NCI-H748 treated with DMSO at 0.1 percent for 48 hours (cell line): ENCODE measurements at places on chromosomes 13 and 19.

DNA sequence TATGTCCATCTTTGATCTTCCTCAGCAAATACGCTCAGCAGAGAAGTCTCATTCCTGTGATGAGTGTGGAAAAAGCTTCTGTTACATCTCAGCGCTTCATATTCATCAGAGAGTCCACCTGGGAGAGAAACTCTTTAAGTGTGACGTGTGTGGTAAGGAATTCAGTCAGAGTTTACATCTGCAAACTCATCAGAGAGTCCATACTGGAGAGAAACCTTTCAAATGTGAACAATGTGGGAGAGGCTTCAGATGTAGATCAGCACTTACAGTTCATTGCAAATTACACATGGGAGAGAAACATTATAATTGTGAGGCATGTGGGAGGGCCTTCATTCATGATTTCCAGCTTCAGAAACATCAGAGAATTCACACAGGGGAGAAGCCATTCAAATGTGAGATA lies 5.7 kb upstream of the ZNF284 start:
- DNase-seq: no peak

- no peak for DNase-seq
Observed at GRCh38 chr13:98729658-98730057, 22.8 kb downstream of the SLC15A1 start.

DNA sequence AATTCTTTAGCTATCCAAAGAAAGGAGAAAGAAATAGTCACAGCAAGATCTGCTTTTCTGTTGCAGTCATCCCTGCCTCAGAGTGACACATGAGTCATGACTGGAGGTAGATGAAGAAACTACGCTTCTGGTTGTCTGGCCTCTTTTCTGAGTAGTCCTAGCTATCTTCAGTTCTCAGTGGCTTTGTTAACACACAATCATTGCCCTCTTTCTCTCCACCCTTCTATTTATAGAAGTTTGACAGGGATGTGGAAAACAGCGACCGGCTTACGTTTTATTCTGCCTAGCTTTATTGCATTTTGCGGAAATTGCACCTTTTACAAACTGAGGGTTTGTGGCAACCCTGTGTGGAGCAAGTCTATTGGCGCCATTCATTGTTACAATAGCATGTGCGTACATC lies 26.7 kb downstream of the SPATA13 start:
- no peak for DNase-seq

- DNase-seq: peak; percentile 39
Observed at GRCh38 chr19:10289167-10289835, 451 bp upstream of the ICAM5 start.

- DNase-seq: no peak
Observed at GRCh38 chr19:38599722-38600121, 18.0 kb downstream of the MAP4K1 start.

DNA sequence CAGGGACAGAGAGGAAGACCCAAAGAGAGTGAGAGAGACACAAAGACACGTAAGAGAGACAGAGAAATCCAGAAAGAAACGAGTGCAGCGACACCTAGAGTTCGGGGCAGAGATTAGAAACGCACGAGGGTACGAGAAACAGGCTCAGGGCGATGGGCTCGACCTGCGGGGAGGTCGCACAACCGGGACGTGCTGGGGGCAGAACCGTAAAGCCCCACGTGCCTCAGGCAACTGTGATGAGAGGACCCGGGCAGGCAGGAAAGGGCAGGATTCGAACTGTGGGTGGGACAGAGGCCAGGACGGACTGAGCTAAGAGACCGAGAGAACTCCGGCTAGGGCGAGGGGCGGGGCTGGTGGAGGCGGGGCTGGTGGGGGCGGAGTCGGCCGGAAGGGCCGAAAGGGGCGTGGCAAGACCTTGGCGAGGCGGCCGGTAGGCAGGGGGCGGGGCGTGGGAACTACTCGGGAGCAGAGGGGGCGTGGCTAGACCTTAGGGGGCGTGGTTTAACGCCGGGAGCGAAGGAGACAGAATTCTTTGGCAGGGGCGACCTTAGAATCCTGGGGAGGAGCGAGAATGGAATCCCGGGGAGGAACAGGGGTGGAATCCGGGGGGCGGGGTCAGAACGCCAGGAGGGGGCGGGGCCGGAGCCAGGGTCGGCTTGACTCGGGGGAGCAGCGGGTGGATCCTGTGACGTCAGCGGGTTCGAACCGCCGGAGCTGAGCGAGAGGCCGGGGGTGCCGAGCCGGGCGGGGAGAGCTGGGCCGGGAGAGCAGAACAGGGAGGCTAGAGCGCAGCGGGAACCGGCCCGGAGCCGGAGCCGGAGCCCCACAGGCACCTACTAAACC lies at the start of gene NECTIN2:
Gene NECTIN2, plus strand, starts transcription at position 686 of the 843 bp plus-strand sequence. CDS start 229 bp downstream, outside the sequence.
- DNase-seq: peak; percentile 87

- no peak for DNase-seq
Observed at GRCh38 chr13:49220856-49221589, 885 bp downstream of the MLNR start.

DNA sequence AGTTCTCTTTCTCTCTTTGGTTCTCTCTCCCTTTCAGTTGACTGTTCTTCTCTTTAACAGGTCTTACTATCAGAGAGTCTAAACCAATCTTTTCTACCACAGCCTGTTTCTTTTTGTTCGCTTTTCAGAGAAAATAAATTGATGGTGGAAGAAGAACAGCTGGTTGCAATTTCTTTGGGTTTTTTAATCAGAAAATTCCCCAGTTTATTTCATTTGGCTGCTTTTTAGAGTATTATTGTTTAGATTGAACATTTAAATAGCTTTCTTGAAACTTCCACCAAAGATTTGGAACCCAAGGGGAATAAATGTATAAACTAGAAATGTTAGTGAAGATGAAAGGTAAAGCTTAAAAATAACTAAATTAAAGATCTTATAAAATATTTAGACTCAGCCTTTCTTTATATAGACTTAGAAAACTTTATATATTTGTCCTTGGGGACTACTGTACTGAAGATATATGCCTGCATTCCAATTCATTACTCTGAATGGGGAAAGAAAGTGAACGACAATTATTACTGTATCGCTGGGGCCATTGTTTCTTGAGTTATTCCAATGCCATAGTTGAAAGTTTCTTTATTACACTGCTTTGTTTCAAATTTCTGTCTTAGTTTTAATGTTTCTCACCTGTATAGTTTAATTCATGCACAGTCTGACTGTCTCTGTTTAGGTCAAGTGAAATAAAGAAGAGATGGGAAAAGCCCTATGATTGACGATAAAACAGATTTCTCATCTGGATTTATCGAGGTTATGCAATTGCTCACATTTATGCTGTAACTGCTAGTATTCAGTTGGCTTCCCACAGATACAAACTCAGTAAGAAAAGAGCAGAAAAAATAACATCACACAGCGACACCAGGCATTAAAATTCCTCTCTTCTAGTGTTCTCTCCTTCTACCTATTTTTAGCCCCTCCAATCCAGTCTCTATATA lies 169.4 kb upstream of the CSNK1A1L start:
- DNase-seq: no peak

DNA sequence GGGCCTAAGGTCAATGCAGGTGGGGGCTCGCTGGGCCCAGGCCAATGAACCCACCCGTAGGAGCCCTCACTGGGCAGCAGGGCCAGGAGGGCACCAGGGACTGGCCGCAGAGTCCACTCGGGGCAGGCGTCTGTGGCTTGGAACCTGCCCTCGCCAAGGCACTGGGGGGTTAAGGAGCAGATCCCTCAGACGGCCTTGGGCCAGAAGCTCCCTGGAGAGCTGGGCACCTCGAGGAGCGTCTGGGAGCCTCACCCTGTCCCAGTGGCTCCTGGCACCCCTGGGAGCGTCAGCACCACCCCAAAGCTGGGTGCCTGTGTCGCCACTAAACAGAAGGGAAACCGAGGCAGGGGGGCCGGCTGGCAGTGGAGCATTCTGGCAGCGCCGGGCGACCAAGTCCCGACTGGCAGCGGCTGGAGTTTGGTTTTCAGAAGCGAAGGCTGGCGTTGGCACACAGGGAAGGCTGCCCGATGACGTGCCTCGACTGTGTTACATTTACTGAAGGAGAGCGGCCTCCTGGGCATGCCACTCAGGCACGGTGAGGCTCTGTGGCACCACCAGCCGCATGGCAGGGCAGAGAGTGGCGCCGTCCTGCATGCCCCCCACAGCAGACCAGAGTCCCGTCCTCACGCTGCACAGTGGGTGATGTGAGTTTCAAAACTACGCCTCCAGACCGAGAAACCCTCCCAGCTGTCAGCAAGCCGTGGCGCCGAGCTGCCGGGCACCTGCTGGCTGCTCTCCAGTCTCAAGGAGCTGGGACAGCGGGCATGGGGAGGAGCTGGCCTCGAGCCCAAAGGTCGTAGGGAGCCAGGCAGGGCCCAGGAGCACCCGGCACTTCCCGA lies 9.2 kb upstream of the MEX3D start:
- no peak for DNase-seq

GRCh38 chr13:100533588-100534041 lies 55.0 kb downstream of the GGACT start:
- DNase-seq: peak; percentile 16

DNA sequence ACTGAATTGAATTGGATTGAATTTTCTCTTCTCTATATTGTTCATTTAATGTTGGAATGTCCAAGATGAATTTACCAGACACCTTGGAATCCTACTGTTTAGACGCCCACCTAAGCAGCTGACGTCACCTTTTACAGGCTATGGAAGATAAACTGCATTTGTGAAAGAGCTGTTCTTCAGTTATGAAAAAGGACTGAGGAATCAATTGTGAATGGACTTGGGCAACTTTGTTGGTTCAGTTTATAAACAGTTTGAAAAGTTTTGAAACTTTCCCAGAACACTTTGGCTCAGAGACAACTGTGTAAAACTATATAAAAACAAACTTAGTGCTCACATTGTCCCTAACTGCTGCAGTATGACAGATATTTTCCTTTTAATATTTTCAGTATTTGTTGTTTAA lies 590.8 kb upstream of the SPRY2 start:
- DNase-seq: no peak

GRCh38 chr19:10981252-10981895 lies 20.5 kb downstream of the SMARCA4 start:
- no peak for DNase-seq

DNA sequence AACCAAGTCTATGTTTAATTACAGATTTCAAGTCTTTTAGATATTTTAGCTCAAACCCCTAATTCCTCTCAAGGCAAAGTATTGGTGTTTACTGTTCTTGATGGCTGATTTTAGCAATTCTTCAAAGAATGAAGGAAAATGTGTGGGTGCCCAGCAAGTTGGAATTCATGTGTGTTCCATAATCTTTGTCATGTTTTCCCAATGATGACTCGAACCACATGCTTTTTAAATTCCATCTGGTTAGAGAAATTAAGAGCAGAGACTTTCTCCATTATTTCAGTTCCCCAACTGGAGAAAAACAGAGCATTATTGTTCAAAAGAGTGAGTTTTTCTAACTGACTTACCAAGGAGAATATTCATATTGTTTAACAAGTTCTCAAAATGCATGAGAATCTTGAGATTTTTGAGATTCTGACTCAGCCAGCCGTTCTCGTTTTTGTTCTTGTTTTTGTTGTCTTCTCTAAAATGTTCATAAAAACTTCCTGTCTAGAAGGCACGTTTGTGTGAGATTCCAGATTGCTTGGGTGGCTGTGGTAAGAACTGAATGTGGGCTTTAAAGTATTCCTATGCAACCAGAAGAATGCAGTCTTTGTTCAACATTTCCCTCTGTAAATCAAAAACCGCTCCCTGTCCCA lies 404.7 kb downstream of the IRS2 start:
- DNase-seq: no peak

- DNase-seq: no peak
Observed at GRCh38 chr19:12092956-12093355, 28.4 kb downstream of the ZNF844 start.

GRCh38 chr13:113364311-113364889 lies 470 bp upstream of the GRTP1 start:
- no peak for DNase-seq

- no peak for DNase-seq
Observed at GRCh38 chr13:30725326-30726085, 9.8 kb upstream of the ALOX5AP start.

- no peak for DNase-seq
Observed at GRCh38 chr13:83223546-83223945, 658.7 kb downstream of the SLITRK1 start.

DNA sequence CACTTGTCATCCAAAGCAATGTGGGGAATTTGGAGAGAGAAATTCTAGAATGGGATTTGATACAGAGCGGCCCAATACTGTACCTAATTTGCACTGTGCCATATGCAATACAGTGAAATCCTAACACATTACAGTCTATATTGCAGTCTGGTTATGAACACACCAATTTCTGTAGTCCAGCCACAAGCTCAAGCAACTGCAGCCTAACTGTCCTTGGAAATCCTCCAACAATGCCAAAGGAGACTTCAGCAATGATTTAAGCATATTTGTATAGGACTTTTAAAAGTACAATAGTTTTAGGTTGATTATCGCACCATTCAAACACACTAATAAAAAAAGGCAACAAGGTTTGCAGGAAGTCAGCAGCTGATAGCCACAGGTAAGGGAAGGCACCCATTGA lies 17.3 kb downstream of the DIAPH3 start:
- no peak for DNase-seq

GRCh38 chr19:50669302-50670101 lies 20.3 kb downstream of the C19orf81 start:
- DNase-seq: peak; percentile 16

GRCh38 chr13:85586856-85587255 lies 212.4 kb downstream of the SLITRK6 start:
- no peak for DNase-seq

- no peak for DNase-seq
Observed at GRCh38 chr13:18954254-18954653, 227.4 kb downstream of the TUBA3C start.

DNA sequence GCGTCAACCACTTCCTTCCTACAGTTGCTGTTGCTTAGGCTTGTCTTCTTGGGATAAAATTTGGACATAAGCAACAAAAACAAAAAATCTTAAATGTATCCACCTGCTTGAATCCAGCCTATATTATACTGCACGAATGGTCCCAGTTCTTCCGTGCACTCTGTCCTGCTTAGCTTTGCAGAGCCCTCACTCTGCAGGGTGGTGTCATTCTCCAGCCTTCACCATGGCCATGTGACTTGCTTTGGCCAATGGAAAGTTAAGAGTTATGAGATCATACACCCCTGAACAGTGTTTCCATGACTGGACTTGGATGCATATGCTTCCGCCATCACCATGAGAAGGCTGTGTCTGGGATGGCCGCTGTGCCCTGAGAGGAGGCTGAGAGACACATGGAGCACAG lies 27.4 kb upstream of the SACS start:
- no peak for DNase-seq

GRCh38 chr19:19329126-19329525 lies 8.5 kb downstream of the MAU2 start:
- no peak for DNase-seq

DNA sequence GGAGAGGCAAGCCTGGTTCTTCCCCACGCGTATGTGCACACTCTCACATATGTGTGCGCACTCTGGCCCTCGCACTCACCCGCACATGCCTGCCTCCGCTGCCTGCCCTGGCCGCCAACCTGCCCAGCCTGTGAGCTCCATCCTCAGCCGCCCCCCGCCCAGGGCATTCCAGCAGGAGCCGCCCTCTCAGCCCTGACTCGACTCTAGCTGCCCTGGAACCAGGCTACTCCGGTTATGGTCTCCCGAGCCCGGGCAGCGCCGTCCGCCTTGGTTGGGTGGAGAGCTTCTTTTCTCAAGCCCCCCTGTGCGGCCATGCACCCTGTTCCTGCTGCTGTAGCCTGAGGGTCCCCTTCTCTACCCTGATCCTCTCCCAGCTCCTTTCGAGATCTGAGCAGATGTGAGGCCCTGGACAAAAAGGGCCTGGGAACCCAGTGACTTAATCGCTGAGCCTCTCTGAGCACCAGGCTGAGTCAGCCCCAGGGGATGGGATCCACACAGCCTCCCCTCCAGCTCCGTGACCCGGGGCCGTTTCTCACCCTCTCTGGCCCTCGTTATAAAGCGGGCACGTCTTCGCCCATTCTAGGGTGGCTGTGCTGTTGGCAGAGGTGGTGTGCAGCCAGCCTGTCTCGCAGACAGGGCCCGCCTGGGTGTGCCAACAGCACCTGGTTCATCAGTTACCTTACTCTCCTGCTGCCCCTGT lies 191.5 kb downstream of the TEX29 start:
- DNase-seq: no peak
